PC-9 (cell line): ENCODE measurements at places on chromosomes 6 and 20.

- DNase-seq, result no peak
Measured at GRCh38 chr6:106158816-106159215, 72.7 kb downstream of the PRDM1 start.

GRCh38 chr20:13263451-13263850 lies 42.4 kb downstream of the ISM1 start:
- no peak for DNase-seq

DNA sequence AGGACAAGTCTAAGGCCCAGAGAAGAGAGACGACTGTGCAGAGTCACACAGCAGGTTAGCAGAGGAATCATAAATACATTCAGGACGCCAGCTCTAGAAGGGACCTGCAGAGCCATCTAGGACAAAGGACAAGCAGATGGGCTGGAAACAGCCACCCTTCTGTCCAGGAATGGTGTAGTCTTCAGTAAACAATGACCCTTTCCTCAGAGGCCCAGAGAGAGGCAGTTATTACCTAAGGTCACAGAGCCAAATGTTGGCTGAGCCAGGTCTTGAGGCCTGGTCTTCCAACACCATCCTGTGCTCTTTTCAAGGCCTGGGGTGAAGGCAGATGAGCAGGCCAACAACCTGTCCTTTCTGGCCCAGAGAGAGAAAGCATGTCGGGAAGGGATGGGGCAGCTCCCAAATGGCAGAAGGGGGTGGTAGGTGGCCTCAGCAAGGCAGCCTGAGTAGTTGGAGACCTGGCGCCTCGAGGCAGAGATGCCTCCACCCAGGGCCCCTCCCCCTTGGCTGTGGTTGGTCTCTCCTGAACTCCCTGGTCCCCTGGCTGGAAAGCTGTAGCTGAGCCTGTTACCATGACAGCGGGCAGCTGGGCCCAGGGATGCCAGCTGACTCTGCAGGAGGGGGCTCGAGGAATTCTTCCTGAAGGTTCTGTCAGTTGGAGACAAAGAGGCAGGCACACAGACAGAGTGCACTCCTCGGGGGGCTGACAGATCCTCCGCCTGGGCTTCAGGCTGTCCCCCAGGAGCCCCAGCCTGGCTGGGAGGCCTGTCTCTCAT lies 24.8 kb downstream of the EPB41L1 start:
- DNase-seq, result no peak

DNA sequence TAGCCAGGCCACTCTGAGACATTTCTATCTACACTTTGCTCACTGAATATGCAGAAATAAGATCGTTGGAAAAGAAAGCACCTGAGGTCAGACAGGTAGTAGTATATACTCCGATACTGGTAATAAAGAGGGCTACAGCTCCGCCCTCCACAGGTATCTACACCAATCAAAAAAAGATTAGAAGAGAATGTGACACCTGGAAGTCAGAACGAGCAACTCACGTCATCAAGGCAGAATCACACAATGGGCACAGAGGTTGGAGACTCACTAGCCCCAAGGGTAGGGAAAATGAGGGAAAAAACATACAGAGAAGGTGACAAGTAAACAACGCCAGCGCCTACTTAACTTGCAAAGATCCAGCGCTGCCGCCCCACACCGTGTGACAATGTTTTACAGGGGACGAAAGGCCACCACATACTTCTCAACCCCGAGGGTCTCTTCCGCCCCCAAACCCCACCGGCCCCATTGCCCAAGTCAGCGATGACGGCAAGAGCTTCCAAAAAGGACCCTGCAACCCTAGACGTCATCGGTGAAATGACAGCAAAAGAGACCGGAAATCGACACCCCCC lies 653 bp downstream of the LMBRD1 start:
- peak; percentile 82 for DNase-seq

DNA sequence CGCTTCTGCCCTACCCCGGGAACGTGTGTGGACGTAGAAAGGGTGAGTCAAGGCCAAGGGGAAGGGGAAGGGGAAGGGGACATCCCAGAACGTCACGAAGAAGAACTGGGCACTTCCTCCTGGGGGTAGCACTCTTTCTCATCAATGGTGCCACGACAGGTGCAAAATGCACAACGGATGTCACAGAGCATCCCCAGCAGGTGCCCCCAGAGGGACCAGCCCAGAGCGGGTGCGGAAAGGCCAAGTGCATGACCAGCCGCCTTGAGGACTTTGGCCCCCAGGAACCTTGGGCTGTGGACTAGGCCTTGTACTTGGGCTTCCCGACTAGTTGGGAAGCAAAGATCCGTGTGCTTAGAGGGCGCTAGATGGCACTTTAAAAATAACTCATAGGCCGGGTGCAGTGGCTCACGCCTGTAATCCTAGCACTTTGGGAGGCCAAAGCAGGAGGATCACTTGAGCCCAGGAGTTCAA lies 12.1 kb upstream of the SRC start:
- DNase-seq, result no peak

GRCh38 chr6:36025932-36026327 lies 1.5 kb upstream of the SLC26A8 start:
- DNase-seq, result no peak

GRCh38 chr20:23624324-23624691 lies 13.4 kb downstream of the CST3 start:
- DNase-seq, result no peak

- DNase-seq, result no peak
Measured at GRCh38 chr6:80174900-80175572, 68.6 kb downstream of the BCKDHB start.

GRCh38 chr6:36326356-36326995 lies 10.2 kb downstream of the BNIP5 start:
- no peak for DNase-seq

GRCh38 chr6:25874118-25874517 lies at the start of gene SLC17A3:
Gene SLC17A3 (minus strand): TSS chr6:25874243. CDS start chr6:25868387, 5,856 bp downstream.
- no peak for DNase-seq

- DNase-seq, result no peak
Measured at GRCh38 chr6:144405163-144405562, 120.0 kb downstream of the UTRN start.

DNA sequence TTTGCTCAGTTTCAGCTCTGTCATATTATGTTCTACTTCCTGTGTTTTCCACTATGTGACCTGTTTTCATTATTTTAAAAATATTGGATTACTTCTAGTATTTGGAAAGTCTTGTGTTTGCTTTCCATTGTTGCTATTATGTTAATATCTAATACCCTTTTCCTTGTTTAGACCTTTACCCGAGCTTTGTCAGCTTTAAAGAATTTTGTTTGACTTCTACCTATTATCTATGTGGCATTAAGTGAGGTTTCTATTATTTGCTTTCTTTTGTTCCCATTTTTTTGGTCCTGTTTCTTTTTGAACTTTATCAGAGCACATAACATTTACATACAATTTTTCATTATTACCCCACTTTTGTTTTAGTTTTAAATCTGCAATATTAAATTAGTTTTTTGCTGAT lies 202.7 kb downstream of the MANEA start:
- DNase-seq, result no peak
